ENCODE measurements at places on chromosomes 11 and 22. TPM values are rescaled to one million over a fixed set of nuclear protein-coding genes. Genes with fewer than 3 reads are reported as not detected.

The BEST1 gene
- 5.5 TPM for total RNA-seq

The KCNJ4 gene
- total RNA-seq = not detected

The C11orf87 gene
- not detected for total RNA-seq

The OLFML1 gene
- total RNA-seq = 53.5 TPM
